ENCODE measurements at places on chromosomes 6 and 20. TPM values are rescaled to one million over a fixed set of nuclear protein-coding genes. Genes with fewer than 3 reads are reported as not detected.

Gene CCM2L
- total RNA-seq, result not detected

Gene BMP7
- total RNA-seq, result 0.02 TPM

Gene ERVFRD-1
- total RNA-seq, result not detected

Gene RNF217
- 12.0 TPM for total RNA-seq

Gene BCAS1
- total RNA-seq, result not detected

Gene PPIL6
- 2.1 TPM for total RNA-seq

Gene SAMD5
- total RNA-seq, result 0.62 TPM

Gene GPR63
- not detected for total RNA-seq

Gene RAD21L1
- total RNA-seq, result not detected

Gene MCCD1
- total RNA-seq, result not detected

- no peak for DNase-seq
These were observed 98.7 kb upstream of the LAMA2 start for GRCh38 chr6:128784266-128784665.

DNA sequence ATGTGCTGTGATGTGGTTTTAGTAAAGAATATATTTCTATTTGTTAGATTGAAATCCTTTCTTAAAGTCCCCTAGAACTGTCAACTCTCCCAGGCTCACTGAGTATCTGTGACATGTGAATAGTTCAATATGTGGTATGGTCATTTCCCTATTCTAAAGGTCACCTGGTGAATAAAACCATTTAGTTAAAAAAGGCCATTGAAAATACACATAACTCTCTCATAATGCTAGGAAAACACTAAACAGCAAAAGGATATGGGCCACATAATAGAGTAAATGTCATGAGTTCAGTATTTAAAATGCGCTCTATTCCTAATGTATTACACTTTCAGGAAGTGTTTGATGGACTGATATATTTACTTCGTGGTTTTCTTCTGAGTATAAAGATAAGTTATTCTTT is 420.9 kb upstream of the JAG1 start:
- DNase-seq, result no peak

GRCh38 chr6:145602726-145603326 is 132.5 kb downstream of the EPM2A start:
- no peak for DNase-seq

- no peak for DNase-seq
These were observed 241.0 kb downstream of the QKI start for GRCh38 chr6:163655217-163656121.

DNA sequence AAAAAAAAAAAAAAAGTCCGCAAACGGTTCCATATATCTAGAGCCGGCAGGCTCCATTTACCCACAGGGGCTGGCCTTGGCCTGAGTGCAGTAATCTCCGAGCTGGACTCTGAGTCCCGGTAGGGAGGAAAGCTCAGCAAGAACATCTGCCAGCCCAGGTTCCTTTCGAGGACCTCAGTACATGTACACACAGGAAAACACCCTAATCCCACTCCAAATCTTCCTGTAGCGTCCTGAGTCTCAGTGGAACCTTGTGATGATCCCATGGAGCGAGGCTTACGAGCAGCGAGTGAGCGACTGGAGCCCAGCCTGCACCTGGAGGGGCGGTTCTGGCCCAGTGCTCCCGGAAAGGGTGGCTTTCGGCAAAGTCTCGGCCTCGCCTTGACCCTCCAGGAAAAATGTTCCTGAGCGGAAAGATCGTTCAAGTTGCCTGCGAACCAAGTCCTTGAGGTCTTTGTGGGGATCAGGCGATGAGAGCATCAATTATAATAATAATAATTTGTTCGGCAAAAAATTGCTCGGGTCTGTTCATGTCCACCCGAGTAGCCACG is 32.1 kb downstream of the PRSS16 start:
- peak; percentile 27 for DNase-seq

DNA sequence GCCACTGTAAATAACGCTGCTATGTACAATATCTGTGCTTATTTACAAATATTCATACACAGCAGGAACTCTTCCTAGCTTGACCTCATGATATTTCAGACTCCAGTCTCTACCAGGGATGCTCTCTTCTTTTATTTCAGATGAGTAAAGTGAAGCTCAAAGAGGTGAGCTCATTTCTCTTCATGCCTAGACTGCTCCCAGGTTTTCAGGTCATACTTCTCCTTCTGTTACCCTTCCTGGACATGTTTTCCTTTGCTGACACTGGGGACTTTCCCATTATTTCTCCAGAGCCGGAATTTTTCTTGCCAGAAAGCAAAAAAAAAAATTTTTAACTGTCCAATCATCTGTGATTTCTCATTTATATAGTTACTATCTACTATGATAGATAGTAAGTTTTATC is 147.2 kb upstream of the DST start:
- no peak for DNase-seq

DNA sequence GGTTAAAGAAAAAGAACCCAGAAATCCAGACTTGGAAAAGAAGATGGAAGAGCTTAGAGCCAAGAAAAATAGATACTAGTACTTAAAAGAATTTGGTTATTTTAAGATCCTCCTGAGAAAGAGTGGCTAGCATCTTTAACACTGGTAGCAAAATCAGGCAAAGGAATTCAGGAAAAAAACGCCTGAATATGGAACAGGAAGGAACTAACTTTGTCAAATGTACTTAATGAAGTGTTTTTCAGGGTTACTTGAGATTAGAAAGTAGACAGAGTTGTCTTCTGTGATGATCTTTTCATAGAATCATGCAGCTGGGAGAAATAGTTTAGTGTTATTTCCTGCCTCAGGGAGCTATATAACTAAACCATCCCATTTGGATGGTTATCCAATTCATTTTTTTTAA is 50.8 kb upstream of the SASH1 start:
- DNase-seq, result no peak

GRCh38 chr6:71294121-71294523 is 5.5 kb downstream of the OGFRL1 start:
- DNase-seq, result peak; percentile 100

GRCh38 chr6:157984686-157985225 is 3.1 kb downstream of the SYNJ2 start:
- DNase-seq, result no peak

- DNase-seq, result peak; percentile 15
These were observed 62.8 kb downstream of the SAMD3 start for GRCh38 chr6:130159956-130160355.

DNA sequence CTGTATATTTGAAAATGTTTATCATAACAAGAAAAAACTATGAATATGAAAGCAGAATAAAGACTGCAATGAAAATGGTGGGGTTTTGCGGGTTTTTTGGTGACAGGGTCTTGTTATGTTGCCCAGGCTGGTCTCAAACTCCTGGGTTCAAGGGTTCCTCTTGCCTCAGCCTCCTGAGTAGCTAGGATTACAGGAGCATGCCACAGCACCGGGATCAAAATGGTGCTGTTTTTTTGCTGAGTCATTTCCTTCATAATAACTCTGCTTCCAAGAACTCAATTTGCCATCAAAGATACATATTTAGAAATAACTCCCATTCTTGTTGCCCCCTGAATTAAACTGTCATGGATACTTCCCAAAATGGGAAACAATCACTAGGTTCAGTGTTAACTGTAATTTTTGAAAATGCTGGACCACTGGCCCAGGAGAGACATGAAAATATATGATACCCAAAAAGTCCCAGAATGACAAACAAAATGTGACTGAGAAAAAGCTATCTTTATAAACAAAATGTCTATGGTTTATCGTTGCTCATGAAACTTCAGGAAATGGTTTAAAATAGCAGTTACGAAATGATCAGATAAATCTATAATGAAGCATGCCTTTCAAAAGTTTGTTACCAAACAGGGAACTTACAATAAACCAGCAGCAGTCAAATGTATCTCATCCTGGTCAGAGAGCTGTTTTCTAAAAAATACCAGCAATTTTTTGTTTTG is 32.2 kb downstream of the ILRUN start:
- DNase-seq, result peak; percentile 69

GRCh38 chr6:149250951-149251350 is 66.6 kb upstream of the TAB2 start:
- no peak for DNase-seq

DNA sequence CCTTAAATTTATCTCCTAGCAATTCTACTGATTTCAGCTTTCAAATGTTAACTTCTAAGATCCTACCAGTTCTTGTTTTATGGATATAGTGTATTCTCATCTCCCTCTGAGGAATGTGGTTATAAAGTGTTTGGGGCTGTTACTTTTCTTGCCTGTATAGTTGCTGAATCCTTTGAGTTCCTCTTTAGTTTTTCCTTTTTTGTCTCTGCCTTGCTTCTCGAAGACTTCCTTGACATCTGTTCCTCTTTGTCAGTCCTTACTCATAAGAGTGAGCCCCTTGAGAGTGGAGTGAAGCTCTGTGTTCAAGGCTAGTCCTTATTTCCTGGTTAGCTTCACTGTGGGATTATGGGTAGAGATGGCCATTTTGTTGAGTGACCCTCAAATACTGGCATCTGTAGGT is 84.6 kb downstream of the ELOVL4 start:
- no peak for DNase-seq

- DNase-seq, result peak; percentile 88
These were observed 59.2 kb downstream of the KCNS1 start for GRCh38 chr20:45041464-45042337.

- no peak for DNase-seq
These were observed 11.1 kb upstream of the KIAA1755 start for GRCh38 chr20:38271608-38272120.

GRCh38 chr6:97189767-97190166 is 93.2 kb downstream of the MMS22L start:
- peak; percentile 21 for DNase-seq

GRCh38 chr6:129623008-129623732 is 86.8 kb downstream of the ARHGAP18 start:
- no peak for DNase-seq

- peak; percentile 31 for DNase-seq
These were observed 65.6 kb downstream of the TULP4 start for GRCh38 chr6:158377860-158378259.

DNA sequence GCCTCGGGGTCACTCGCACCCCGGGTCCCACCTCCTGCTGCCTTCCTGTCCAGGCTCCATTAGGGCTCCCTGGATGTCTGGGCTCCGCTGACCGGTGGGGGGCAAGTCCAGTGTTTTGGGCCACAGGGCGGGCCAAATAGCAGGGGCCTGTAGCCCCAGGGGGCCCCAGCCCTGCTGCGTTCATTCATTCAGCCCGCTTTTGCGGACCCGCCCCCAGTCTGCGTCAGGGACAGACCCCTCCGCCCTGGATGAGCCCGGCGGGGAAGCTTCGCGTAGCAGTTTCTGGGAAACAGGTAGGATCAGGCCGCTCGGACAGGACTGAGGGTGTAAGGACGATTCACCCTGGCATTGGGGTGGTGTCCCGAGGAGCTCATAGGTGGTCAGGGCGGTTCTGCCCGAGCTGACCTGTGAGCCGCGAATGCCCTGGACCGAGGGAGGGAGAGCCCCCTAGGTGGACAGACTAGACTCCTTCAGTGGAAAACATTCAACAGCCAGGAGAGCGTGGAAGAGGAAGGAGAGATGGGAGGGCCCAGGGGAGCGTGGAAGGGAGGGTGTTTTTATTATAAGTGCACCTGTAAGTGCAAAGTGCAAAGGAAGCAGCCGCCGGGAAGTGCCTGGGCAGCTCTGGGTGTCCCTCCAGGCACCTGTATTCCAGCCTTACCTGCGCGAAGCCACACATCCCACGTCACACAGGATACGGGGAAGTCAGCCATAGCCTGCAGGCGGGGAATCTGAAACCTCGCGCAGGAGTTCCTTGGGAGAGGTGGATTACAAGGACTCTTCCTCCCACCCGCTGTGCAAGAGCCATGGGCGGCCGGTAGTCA is 662 bp downstream of the ENTPD6 start:
- peak; percentile 38 for DNase-seq

GRCh38 chr6:42782689-42783176 is 881 bp downstream of the BICRAL start:
- peak; percentile 89 for DNase-seq

DNA sequence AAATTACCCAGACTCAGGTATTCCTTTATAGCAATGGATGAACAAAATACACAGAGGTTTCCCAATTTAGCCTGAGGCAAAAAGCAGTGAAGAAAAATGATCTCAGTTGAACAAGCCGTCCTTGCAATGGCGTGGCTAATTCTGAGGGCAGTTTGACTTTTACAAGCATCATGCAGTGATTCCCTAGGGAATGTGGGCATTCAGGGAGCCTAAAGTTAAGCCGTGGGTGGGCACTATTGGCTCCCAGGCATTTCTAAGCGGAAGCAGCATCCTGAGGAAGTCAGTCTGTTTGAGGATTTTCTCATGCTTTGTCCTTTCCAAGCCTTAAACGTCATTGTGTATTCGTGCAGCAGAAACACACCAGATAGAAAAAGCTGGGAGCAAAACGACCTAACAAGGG is 133.9 kb downstream of the MYLK4 start:
- peak; percentile 34 for DNase-seq

DNA sequence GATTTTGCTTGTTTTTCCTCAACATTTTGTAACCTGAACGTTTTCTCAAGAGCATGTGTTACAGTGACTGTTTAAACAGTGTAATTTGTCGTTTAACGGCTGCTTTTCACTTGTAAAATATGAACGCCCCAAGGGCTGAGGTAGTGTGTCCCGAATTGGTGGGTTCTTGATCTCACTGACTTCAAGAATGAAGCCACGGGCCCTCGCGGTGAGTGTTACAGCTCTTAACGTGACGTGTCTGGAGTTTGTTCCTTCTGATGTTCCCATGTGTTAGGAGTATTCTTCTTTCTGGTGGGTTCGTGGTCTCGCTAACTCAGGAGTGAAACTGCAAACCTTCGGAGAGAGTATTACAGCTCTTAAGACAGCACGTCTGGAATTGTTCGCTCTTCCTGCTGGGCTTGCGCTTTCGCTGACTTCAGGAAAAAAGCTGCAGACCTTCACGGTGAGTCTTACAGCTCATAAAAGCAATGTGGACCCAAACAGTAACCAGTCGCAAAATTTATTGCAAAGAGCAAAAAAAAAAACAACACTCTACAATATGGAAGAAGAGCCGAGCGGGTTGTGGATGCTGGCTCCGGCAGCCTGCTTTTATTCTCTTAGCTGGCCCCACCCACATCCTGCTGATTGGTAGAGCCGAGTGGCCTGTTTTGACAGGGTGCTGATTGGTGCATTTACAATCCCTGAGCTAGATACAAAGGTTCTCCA is 25.1 kb upstream of the TRIM27 start:
- no peak for DNase-seq

DNA sequence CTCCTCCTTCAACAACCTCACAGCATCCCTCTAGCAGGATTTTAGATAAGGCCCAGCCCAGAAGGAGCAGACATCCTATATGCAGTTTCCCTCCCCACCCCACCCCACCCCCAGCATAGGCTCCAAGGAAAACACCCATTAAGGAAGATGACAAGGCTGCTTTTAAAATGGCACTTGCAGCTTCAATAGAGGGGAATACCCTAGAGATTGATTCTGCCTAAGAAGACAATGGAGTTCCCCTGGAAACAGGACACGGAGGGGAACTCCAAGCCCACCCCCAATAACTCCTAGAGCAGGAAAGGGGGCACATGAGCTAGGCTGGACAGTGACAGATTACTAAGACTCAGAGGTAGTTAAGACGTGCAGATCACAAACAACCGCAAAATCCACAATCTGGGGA is 34.7 kb downstream of the CPNE5 start:
- DNase-seq, result no peak

DNA sequence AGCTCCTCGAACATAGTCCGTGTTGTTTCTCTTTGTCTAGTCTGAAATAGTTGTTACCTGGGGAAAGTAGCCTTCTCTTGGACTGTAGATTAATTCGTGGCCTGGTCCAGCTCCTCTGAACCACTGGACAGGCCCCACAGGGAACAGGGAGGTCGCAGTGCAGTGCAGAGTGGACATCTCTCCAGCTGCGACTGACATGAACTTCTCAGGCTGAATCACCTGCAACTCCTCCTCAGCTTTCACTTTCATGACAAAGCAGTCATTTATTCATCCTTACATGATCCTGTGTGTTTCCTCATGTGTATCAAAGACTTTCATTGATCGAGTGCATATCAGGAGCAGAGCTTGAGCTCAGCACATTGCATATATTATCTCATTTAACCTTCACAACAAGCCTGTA is 19.1 kb upstream of the SIRPG start:
- no peak for DNase-seq

- DNase-seq, result no peak
These were observed 154.9 kb upstream of the MLN start for GRCh38 chr6:33958526-33959328.

All from M059J (cell line).